Omental fat pad (tissue), 4 donors: ENCODE measurements at places on chromosomes 7 and 10. TPM values are rescaled to one million over a fixed set of nuclear protein-coding genes. Genes with fewer than 3 reads are reported as not detected.

Gene CHCHD1
- total RNA-seq: 21.9 TPM

GRCh38 chr10:109875151-109875568 is 48.2 kb downstream of the XPNPEP1 start:
- DNase-seq: no peak

- DNase-seq: no peak
Measured at GRCh38 chr10:3877211-3878000, 92.4 kb upstream of the KLF6 start.

- no peak for DNase-seq
Measured at GRCh38 chr10:86195521-86196157, 171.0 kb downstream of the GRID1 start.

Gene ZFYVE27
- total RNA-seq: 20.0 TPM
